Memory B cell (primary cell): ENCODE measurements at places on chromosomes 1 and 21.

- peak; percentile 4 for DNase-seq
Measured at GRCh38 chr1:165631342-165632151, 513 bp downstream of the MGST3 start.

DNA sequence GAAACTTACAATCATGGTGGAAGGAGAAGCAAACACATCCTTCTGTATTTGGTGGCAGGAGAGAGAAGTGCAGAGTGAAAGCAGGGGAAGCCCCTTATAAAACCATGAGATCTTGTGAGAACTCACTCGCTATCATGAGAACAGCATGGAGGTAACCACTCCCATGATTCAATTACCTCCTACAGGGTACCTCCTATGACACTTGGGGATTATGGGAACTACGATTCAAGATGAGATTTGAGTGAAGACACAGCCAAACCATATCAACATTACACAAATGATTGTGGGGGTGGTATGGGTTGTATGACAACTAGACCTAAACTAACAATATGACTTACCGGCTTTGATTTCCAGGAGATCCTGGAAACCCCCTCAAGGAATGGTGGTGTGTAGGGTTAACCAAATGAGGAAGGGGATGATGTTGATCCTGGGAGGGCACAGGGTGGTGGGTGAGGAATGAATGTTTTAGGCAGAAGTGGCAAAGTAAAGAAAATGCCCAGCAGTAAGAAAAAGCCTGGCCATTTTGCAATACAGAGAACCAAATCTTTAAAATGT is 80.5 kb downstream of the FGGY start:
- no peak for DNase-seq

- peak; percentile 84 for DNase-seq
Measured at GRCh38 chr1:26284597-26285347, 4.9 kb downstream of the SH3BGRL3 start.

DNA sequence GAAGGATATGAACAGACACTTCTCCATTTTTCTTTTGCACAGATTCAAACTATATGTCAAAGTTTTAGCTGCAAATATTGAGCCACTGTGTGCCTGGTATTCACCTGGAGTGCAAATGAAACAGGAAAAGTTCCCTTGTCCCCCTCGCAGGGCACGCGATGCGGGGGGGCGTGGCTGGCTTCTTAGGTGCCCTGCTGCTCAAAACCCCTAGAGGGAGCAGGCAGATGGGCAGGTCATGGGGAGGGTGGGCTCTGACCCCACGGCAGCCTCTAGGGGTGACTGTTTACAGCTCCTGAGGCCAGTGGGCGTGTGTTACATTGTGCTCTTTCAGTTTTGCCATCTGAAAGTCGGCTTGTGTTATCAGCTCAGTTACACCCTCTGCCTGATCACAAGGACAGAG is 931.2 kb upstream of the B3GALT2 start:
- DNase-seq: no peak

- DNase-seq: no peak
Measured at GRCh38 chr1:44670751-44671640, 3.3 kb downstream of the TMEM53 start.

DNA sequence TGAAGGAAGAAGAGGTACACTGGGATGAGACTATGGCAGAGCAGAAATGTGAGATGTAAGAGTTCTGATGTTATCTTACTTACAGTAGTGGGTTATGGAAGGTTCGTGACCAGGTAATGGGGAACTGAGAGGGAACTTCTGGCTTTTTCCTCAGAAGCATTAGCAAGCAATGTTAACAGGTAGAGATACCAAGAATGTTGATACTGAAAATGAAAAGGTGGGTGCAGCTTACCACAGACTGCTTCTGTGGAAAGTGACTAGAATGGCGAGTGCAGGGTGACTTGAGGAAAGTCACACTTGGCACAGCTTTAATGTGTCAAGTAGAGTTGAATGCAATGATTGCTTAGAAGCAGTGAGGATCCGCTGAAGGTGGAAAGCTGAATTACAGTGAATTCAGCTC is 70.8 kb downstream of the PLA2G4A start:
- no peak for DNase-seq
